ENCODE measurements at places on chromosomes 2 and 18.
A peak's percentile ranks its signal among the peaks of the same experiment; 100 is the strongest.

- no peak for DNase-seq
These were observed 49.0 kb upstream of the EPAS1 start for GRCh38 chr2:46248171-46248570.

DNA sequence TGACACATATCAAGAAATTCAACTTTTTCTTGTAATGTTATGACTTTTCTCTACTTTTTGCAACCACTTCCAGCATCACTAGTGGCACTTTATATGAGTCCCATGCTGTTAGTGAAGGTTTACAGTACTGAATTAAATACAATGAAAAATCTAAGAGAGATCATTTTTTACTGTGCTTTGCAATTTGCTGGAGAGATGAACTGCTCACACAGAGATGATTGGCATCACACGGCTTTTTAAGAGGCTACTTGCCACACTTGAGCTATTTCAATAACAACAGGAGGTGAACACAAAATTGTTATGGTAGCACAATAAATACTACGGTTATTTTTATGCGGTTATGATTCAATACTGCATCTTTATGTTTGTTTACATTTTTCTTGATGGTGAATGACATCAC is 88.9 kb downstream of the DAW1 start:
- DNase-seq = no peak

DNA sequence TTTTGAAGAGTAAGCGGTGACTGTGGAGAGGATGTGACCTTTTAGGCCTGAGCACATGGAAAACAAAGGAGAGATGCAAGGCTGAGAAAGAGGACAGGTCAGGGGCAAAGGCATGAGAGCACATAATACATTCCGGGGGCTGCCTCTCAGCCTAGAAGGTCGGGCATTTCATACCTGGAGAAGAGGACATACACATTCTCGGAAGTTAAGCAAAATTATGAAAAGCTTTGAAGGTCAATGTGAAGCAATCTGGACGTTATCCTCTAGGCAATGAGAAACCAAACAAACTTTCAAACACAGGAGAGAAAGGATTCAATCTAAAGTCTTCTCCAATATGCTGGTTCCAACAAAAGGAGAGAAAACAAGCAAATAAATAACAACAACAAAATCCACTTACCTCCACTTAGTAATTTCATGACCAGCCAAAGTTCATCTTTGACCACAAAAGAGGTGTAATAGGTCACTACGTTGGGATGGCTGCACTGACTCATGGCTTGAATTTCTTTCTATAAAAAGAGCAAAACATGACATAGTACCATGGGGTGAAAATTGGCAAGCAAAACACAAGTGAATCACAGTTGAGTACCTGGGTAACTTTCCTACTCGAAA is 80.4 kb downstream of the STK39 start:
- no peak for DNase-seq

- DNase-seq = no peak
These were observed 696.9 kb upstream of the GYPC start for GRCh38 chr2:125959047-125959446.

DNA sequence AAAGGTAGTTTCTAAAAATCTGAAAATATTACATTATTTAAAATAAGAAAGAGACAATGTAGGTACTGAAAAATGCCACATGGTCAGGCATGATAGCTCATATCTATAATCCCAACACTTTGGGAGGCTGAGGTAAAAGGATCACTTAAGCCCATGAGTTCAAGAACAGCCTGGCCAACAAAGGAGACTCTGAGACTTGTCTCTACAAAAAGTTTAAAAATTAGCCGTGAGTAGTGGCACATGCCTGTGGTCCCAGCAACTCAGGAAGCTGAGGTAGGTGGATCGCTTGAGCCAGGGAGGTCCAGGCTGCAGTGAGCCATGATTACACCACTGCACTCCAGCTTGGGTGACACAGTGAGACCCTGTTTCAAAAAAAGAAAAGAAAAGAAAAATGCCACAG is 21.8 kb downstream of the ATAD2B start:
- DNase-seq = no peak

- no peak for DNase-seq
These were observed 463 bp downstream of the HS1BP3 start for GRCh38 chr2:20650393-20650876.

GRCh38 chr2:60469536-60470317 is 83.7 kb downstream of the BCL11A start:
- DNase-seq = no peak

DNA sequence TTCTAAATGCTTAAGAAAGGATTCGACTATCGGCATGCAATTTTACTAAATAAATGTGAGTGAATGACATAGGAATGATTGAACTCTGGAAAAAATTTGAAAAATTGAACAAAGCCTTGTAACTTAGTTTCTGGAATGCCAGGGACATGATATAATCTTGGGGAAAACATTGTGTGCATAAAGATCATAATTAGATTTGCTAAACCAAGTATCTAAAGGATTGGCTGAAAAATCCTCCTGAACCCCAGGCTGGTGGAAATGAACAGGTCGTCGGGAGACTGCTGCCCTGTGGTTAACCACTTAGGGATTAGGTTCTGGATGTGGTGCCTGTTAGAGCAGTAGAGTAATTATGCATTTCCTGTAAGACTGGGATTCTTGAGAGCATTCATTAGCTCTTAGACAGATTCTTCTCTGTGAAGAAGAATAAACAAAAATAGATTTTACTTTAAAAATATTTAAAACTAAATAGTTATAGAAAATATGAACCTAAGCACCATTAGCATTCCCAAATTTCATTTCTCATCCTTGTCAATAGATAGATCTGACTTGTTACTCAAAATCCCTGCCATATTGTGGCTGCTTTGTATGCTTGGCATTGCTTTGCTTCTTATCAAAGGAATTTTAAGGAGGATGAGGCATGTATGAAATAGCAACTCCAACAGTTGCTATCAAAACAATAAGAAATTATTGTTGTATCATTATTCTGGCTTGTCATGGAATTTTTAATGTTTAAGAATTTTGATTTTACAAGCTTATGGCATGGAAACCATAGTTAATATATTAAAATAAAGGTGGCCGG is 55.9 kb downstream of the LYPD6B start:
- DNase-seq = no peak

DNA sequence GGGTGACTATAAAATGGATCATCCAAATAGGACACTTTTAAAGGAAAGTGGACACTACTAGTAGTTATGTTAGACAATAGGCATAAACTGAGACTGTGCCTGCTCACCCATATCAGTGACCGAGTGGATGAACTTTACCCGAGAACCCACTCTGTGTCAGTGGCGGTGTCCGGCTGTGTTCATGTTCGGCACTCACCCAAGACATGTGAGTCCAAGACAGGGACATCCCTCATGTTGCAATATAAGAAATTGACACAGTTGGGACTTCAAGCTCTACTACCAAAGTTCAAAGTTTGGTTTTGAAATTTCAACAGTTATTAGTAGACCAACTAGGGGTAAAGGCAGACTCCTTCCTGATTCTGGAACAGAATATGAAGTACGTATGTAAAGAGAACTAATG is 326.3 kb upstream of the TNP1 start:
- no peak for DNase-seq

GRCh38 chr18:25553631-25554263 is 201.8 kb upstream of the ZNF521 start:
- DNase-seq = no peak

GRCh38 chr2:163692611-163693482 is 43.0 kb downstream of the FIGN start:
- DNase-seq = no peak

DNA sequence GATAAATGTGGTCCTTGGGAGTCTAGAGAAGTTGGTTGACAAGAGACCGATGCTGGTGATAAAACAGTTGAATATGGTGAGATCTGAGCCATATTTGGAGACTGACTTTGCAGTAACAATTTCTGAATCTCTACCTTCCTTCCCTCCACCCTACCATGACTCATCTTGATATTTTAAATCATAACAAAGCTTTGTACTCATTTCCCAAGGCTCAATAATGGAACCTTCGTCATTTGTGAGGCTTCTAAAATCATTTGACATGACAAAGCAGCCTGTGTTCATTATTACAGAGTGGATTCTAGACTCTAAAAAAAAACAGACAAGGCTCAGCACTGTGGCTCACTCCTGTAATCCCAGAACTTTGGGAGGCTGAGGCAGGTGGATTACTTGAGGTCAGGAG is 38.5 kb upstream of the PDCL3 start:
- no peak for DNase-seq

DNA sequence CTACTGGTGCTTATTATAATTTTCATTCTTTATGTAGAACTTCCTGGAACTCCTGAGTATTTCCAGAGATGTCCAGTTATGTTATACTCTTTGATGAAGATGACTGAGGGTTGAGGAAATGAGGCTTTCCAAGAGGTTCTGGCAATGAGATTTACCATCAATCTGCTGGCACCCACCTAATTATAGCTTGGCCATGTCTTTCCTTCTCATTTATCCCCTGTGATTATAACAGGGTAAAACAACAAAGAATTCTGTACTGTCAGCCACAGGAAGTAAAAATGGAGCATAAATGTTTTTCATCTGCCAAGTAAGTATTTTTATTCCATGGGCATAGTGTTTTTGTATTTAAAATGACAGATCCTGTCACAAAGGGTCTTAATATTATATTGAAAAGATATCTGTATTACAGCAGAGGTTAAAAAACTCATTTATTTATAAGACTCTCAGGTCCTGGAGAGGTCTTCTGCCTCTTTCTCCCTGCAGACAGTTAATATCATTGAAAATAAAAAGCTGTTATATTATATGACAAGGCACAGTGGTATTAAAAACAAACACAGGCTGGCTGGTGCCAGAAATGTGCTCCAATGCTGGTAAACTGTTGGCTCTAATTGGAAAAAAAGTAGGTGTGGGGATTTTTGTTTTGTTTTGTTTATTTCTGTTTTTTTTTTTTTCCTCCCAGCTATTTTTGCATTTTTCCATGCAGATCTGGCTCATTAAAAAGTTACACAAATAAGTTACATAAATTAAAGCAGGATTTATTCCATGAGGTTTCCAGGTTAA is 1764.1 kb upstream of the CELF4 start:
- DNase-seq = no peak

- no peak for DNase-seq
These were observed 1.2 kb upstream of the WDR7 start for GRCh38 chr18:56649996-56650395.

- no peak for DNase-seq
These were observed 201.4 kb downstream of the SOCS6 start for GRCh38 chr18:70489986-70490933.

GRCh38 chr18:7840411-7840810 is 273.3 kb downstream of the PTPRM start:
- no peak for DNase-seq

DNA sequence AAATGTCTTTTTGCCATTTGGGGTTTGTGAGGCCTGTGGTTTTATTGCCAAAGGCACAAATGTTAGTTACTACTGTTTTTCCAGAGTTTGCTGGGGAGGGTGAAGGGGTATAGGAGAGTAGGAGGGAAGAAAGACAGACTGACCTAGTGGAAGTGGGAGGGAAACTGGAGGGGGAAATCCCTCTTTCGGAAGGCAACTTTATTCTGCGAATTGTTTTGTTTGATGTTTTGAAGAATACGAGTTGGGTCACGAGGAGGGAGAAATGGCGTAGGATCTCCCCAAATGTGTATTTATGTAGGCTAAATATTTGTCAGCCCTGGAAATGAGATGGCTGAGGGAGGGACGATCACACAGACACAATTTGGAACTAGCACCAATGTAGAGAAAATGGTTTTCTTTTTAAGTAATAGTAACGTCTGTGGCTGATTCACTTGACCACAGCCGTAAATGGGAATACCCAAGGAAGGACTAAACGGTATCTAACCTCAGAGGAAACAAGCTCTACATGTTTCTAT is 172.3 kb downstream of the ICOS start:
- no peak for DNase-seq

DNA sequence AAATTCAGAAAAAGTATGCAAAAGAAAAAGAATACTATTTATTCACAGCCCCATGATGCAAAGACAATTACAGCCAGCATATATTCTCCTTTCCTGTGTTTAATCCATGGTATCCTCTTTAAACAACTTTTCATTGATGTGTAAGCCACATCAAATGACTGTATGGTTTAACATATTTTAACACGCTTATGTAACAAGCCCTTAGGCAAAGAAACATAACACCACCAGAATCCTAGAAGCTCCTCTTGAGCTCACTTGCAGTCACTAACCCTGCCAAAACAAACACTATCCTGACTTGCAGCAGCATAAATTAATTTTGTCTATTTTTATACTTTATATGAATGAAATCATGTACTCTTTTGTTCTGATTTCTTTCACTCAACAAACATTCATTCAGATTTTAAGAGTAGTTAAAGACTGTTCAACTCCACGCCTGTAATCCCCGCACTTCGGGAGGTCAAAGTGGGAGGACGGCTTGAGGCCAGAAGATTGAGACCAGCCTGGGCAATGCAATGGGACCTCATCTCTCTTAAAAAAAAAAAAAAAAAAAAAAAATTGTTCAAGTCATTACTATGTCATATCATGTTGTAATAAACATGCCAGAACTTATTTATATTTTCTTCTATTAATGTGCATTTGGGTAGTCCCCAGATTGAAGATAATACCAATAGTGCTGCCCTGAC is 226.3 kb downstream of the NBAS start:
- DNase-seq = no peak

- DNase-seq = no peak
These were observed 259.4 kb downstream of the ANAPC1 start for GRCh38 chr2:111624411-111625156.

DNA sequence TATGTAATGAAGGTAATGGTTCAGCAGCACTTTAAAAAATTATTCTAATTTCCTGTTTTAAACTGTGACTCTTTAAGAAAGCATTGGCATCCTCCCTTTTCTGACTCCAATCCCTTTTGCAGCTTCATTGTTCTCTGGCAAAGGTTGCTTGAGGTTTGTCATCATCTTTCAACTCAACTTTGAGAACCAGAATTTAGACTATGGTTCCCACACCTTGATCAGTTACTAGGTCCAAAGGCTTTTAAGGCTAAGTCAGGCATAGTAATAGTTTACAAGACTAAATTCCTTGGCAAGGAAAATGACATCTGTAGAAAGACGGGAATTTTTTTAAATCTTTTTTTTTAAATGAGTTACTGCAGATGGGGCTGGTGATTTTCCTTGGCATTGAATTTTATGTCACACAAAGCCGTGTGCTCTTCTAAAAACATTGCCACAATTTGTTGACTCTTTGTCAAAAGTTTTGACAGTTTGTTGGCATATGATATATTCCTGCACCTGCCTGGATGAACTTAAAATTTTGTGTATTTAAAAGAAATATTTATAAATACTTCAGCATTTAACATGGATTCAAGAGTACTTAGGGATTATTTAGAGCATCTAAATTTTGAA is 451.0 kb downstream of the MEIS1 start:
- DNase-seq = no peak

GRCh38 chr2:102473020-102473419 is at the start of gene SLC9A4:
SLC9A4 (plus strand) TSS chr2:102473226; CDS start chr2:102473760, 534 bp downstream.
- peak; percentile 18 for DNase-seq

Measured in stimulated activated CD4-positive, alpha-beta T cell treated with anti-CD3 and anti-CD28 coated beads, Interleukin-15, amount 100 ng/mL, for 48 hours (primary cell).